ENCODE measurements at places on chromosomes 3 and 15.

DNA sequence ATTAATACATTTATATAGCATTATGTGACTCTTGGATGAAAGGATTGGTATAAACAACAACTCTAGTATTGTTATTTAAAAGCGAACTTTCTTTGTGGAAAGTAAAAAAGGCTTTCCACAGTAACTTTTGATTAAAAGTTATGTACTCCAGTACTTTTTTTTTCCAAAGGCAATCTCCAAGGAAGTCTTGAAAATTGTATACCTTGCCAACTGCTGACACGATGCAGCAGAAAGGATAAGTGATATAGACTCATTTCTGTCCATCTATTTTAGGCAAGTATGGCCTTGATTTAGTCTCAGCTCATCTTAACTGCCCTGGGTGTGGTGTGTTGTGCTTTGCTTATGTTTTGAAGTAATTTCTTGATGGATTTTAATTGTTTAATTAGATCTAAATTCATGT is 79.7 kb downstream of the OTOL1 start:
- no peak for DNase-seq

DNA sequence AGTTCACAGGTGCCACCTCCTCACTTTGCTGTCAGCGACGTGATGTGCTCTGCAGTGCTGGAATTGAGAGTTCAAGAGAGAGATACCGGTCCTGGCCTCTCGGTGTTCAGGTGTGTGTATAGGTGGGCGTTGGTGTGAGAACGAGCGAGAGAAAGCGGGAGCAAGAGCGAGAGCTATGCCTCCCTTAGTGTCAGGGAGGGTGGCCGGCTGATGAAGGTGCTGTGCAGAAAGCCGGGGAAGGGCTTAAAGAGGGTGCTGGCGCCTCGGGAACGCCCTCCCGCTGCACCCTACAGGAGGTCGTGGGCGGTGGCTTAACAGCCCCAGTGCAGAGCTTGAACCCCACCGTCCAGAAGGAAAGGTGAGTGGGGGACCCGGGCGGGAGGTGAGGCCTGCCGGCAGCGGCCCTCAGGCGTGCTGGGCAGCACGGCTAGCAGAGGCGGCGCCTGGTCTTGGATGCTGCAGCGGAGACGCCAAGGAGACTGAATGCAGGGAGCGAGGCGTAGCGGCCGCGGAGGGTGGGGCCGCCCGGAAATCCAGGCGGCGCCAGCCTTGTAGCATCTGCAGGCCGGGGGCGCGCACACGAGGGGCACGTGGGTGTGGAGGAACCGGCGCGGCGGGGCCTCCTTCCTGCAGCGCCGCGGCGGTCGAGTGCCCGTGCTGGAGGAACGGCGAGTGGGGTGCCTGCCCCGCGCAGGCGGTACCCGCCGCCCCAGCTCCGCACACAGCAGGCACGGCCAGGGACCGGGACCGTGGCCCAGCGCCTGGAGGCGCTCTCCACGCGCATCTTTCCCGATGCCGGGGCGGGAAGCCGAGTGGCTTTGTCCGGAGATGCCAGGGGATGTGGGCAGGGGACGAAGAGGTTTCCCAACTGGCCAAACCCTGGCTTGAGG is 246.8 kb upstream of the TOPAZ1 start:
- DNase-seq, result peak; percentile 7

- DNase-seq, result no peak
Observed at GRCh38 chr3:72210261-72210660, 425.3 kb upstream of the PROK2 start.

DNA sequence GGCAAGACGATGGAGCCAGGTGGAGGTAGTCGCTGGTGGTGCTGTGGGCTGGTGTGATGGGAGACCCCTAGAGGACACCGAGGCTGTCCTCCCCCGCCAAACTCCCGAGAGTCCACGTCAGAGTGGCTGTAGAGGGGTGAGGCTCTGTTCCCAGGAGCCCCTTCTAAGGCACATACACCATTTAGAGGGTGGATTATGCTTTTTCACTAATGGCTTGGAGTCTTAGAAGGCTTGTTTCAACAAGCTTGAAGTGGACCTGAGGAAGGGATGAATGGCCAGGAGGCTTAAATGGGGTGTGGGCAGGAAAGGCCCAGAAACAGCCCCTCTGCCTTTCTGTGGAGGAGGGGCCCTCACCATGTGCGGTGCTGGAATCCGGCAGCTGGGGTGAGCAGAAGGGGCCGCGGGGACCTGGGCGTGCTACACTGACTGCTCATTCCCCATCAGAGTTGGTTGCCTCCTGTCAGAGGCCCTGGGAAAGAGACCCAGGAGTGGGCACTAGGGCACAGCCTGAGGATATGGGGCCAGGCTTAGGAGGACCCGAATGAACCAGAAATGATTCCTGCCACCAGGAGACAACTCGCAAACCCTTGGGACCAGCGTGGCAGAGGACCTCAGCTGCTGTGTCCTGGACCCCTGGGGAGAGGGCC is 66.2 kb downstream of the FEM1B start:
- no peak for DNase-seq

DNA sequence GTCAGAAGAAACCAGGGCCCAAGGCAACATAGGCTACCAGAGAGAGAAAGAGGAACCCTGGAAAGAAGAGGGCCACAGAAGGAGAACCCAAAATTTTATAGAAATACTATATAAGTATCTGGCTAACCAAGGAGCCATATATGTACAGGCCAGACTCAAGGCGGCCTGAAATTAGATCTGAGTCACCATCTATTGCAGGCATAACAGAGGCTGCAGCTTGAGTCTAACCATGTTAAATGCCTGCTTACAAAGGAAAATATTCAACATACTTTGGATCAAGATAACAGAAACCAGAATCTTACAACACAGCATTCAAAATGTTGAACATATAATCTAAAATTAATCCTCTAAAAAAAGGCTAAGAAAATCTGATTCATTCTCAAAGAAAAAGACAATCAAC is 23.1 kb downstream of the IGSF11 start:
- DNase-seq, result no peak

DNA sequence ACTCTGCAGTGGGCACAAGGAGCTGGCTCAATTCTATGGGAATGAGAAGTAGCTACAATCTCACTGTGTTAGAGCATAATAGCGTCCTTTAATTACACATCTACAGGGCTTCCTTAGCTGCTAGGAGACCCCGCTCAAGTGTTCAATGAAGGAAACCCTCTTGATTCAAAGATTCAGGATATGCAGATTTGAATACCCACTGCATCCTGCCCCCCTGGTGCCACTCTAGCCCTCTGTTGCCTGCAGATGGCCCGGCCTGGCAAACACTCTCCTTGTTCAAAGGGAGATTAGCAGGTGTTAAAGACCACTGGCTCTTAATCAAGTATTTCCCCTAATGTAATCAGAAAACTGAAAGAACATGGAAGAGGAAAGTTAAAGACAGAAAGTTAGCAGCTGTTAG is 356.6 kb downstream of the VGLL3 start:
- no peak for DNase-seq

DNA sequence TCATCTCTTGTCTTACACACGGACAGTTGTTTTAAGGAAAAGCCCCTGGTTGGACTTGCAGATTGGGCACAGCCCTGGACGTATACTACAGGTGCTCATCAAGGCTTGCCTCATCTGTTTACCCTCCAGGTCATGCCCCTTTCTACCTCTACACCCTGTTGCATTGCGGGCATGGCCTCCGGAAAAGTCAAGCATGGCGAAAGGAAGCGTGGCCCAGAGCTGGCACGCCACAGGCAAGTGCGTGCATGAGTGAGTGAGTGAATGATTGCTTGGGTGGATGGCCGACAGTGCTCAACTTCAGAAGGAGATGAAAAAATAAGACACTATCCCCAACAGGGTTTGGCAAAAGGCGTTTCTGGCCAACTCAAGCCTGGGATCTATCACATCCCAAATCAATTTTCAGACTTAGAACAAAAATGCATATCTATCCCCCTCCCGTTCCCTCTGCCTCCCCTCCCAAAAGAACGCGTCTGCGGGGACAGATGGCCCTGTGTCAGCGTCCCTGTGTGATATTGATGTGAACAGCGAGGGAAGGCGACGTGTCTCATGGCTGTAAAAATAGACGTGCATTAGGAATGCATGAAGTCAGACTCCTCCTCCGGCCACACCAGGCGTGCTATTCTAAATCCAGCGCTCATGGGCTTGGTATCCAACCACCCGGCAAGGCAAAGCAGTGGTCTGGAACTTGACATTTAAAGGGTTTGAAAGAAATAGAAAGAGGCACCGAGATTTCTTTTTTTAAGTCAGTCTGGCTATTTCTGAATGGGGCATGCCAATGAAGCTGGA is 96.0 kb downstream of the RPLP1 start:
- no peak for DNase-seq

DNA sequence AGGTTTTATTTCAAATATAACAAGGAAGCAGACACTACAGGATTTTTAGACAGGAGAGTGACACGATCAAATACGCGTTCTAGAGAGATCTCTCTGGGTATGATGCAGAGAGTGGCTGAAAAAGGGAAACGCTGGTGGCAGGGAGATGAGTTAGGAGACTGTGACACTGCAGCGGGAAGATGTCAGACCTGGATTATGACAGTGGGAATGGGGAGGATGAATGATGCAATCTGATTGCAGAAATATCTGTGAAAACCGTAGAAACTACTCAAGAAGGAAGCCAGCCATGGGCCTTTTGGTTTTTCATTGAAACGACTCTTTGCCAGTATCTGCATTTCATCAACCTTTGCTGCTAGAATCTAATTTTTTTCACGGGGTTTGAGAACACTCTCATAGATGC is 157.9 kb downstream of the FAM43A start:
- DNase-seq, result no peak

DNA sequence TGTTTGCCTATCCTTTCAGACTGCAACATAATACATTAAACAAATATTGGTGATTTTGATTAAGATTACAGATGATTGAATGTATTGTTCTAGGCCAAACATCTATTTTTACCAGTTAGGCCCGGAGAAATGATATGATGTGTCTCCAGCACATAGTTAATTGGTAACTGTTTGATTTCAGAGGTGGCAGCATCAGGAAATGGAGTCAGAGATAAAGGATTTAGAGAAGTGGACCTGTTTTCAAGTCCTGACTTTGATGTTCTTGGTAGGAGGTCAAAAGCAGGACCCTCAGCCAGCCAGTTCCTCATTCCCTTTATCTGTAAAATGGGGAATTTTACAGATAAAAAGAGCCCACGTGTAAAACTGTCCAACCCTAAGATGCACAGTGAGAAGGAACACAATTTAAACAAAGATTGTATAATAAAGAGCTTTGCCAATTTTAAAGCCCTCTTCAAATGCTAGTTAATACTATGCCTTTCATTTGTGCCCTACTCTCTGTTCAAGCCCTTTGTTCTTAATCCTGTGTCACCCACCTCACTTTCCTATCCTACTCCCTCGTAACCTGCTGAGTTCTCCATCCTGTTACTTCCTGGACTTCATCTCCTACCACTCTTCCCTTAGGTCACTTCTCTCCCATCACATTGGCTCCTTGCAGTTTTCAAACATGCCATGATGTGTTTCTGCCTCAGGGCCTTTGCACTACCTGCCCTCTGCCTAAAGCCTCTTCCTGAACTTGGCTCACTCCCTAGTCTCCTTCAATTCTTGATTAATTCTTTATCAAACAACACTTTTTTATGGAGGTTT is 2.5 kb downstream of the TMEM212 start:
- no peak for DNase-seq

GRCh38 chr15:28934645-28935044 is 48.9 kb downstream of the APBA2 start:
- DNase-seq, result no peak

DNA sequence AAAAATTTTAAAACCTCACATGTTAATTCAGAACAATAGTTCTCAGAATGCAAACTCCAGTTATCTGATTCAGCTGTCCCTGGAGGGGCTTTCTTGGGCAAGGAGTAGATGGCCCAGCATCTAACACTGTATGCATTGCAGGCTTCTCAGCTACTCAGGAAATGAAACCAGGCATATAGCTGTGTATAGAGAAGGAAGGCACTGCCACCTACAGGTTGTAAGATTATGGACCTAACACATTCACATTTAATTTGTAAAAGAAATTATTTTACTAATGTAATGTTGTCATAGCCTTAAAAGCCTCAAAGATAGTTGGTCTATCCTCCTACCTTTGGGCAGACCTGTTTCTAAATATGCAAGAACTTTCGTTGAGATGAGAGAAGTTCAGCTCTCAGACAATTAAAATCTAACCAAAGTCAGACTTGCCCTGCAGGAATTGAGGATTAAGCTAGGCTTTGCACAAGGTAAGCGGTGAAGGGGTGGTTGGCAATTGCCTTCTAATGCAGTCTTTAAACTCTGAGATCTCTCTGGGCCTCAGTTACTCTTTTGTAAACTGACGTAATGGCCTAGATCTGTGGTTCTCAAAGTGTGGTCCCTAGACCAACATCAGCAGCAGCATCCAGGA is 132.8 kb upstream of the SLC24A5 start:
- no peak for DNase-seq

Measured in stimulated activated CD4-positive, alpha-beta T cell treated with anti-CD3 and anti-CD28 coated beads, TNF-alpha, amount 100 ng/mL, for 4 hours (primary cell).